ENCODE measurements at places on chromosomes 3 and 15.

- DNase-seq: no peak
Observed at GRCh38 chr3:58161435-58162398, 49.1 kb downstream of the DNASE1L3 start.

- DNase-seq: no peak
Observed at GRCh38 chr3:35194666-35195065, 444.7 kb upstream of the ARPP21 start.

DNA sequence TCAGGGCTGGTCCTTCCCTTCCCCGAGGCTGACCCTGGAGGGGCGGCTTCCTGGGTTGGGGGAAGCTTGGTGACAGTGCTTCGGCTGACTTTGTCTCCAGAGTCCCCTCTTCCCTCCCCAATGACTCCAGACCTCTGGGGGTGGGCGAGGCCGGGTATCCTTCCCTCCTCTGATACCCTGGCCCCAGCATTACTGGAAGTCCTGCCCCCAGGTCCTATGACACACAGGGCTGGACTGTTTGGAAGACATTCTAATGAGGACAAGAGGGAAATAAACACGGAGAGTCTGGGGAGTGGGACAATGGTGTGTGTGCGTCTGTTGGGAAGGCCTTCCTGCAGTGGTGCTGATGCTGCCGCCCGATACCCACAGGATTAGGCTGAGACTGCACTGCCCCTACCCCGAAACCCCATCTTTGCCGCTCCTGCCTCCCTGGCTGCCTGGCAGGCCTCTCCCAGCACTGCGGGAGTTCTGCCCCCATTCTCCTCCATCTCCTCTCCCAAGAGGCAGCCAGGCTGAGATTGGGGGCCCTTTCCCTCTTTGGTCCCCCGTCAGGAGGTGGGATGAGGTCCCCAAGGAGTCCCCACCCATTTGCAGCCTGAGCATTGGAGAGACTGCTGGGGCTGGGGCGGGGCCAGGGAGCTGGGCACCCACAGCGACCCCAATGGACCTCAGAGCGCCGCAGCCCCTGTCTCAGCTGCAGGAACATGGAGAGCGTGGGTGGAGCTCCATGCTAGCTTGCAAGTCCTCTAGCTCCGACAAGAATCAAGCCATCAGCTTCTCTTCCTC is 29.7 kb upstream of the FBLN2 start:
- DNase-seq: no peak

GRCh38 chr15:44718180-44718926 is 7.0 kb downstream of the B2M start:
- no peak for DNase-seq

DNA sequence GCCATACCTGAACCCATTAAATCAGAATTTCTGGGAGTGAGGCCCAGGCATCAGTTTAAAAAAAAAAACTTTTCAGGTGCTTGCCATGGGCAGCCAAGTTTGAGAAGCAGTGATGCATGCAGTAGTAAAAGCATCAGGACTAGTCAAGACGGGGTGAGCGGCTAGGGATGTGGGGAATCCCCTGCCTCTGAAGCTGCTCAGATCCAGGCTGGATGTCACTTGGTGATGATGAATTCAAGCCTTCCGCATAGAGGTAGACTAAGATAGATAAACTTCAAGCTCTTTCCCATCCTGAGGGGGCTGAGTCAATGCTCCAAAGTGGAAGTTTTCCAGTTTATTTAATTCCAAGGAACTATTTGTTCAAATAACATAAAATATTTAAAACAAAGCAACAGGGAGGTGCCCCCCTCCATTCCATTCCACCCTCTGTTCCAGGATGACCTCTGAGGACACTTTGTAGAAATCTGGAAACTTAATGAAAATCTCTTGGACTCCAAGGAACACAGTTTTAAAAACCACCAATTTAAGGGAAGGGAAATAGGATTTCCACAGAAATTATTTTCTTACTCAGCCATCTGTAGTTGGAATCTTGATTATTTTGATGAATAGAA is 100.4 kb upstream of the NR2E3 start:
- DNase-seq: no peak

DNA sequence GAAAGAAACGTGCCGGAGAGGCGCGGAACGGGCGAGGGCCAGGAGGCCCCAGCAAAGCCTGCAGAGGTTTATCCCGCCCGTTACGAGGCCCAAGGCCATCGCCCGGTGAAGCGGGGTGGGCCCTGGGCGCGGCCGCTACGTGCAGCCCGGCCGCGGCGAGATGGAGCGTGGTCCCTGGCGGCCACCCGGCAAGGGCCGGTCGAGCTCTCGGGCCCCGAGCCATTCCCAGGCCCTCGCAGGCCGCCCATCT is 1.1 kb downstream of the PKM start:
- no peak for DNase-seq

GRCh38 chr3:101466465-101467309 is 46.3 kb downstream of the SENP7 start:
- no peak for DNase-seq

DNA sequence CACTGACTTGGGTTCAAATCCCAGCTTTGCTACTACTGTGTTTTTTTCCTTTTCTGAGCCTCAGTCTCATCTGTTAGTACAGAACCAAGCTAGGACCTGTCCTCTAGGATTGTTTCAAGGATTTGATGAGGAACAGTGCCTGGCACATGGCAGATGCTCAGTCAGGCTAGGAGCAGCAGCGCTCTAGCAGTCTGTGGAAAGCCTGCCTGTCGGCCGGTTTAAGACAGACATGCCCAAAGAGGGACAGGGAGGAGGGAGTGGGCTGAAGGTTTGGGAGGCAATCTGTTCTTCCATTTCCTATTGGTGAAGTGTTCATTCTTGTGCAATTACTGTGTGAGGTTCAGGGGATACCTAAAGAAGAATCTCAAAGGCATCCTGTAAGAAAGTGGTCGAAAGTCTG is 35.1 kb upstream of the RGMA start:
- DNase-seq: no peak

DNA sequence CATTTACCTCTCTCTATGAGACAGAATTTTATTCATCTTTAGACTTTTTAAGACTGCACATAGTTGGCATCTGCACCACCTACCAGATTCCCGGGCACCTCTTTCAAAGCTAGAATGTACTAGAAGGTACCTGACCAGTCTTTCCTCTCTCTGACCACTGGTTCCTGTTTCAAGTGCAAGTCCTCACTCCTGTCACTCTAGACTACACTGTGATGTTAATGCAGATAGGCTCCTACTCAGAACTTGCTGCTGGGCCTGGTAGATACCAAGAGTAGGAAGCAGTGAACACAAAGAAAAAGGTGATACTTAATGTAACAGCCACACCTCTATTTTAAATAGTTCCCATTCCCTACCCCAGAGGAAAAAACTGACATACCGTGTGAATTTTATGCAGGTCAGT is 8.1 kb upstream of the TCAIM start:
- no peak for DNase-seq

GRCh38 chr15:68051109-68051508 is 3.0 kb upstream of the PIAS1 start:
- no peak for DNase-seq

DNA sequence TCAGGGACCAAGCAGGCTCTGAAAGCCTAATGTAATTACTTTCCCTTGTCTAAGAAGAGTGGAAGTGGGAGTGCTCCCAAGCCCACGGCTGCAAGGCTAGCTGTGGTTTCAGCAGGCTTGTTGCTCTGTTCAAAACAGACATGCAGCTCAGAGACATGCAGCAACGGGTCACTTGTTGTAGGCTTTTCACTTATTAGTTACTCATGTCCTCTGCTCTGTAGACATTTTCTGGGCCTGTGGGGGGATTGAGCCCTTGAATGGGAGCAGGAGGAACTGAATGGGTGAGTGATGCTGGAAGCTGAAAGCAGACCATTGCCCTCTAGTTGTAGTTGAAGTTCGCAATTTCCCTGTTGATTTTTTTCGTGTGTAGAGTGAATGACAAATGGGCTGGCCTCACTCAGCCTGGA is 261.9 kb upstream of the NR2E3 start:
- DNase-seq: no peak

GRCh38 chr15:36612063-36612788 is 32.8 kb downstream of the CDIN1 start:
- DNase-seq: no peak

GRCh38 chr15:72198356-72199204 is 993 bp upstream of the GRAMD2A start:
- no peak for DNase-seq

DNA sequence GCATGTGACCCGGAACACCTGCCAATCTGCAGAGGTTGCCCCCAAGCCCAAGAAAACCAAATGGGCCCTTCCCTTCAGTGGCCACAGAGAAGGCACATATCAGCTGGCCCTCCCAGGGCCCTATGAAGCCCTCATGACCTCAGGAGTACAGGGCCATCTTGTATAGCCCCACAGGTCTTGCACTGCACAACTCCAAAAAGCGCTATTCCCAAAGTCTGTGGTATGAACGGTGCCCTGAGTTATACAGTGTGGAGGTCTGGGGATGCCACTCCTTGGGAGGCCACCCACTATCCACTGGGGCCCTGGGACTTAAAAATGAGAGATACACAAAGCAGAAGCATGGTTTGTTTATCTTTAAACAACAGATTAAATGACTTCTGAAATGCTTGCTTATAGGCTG is 61.5 kb downstream of the CAPN7 start:
- no peak for DNase-seq

DNA sequence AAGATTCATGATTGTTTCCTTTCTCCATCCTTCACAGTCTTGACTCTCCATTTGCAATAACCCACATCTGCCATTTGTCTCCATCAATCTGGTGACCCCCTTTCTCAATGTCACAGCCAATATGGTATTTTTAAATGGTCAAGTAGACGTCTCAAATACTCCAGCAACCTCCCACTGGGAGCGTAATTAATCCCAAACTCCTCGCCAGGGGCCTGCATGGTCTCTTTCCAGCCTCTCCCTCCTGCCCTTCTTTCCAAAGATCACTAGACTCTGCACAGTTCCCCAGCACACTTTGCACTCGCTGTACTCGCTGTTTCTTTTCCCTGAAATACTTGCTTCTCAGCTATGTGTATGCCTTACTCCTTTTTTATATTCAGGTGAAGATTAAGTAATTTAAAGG is 115.3 kb downstream of the PLCH1 start:
- no peak for DNase-seq

DNA sequence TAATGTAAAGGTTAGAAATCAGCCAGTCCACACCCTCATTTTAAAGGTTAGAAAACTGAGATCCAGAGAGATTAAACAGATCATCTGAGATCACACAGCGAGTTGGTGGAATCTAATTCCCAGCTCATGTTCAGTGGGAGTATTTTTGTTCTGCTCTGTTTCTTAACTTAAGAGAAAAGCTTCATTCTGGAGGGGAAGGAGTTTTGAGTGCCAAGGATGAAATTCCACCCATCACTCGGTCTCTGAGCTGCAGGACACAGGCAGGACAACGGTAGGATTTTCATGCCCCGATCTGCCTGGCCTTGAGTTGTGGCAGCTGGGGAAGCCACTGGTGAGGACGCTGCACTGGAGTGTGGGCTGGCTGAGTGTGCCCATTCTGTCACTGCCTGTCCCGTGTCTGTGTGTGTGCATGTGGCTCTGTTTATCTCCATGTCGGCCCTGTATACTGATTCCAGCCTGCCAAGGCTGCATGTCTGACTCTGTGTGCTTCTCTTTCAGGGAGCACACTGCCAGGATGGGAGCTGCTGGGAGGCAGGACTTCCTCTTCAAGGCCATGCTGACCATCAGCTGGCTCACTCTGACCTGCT is 94.3 kb downstream of the CEMIP start:
- no peak for DNase-seq
